ENCODE measurements at places on chromosomes 1 and 21.

DNA sequence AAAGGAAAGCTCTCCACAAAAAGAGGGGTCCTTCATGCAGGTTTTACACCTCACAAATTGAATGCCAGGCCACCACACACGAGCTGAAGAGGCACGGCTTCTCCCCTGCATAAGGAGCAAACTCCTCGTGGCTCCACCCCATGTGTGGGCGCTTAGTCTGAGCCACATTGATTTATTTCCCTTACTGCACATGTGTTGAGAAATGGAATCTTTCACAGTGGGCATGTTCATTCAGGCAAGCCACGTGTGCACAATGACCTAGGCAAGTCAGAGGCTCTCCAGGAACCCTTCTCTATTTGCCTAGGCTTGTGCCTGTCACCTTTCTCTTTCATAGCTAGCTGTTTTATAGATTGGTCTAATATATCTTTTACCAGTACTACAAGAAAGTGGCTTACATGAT, 120.5 kb downstream of the LTN1 start:
- peak; percentile 27 for DNase-seq

GRCh38 chr1:25197982-25198662, 34.2 kb downstream of the SYF2 start:
- DNase-seq: peak; percentile 49

DNA sequence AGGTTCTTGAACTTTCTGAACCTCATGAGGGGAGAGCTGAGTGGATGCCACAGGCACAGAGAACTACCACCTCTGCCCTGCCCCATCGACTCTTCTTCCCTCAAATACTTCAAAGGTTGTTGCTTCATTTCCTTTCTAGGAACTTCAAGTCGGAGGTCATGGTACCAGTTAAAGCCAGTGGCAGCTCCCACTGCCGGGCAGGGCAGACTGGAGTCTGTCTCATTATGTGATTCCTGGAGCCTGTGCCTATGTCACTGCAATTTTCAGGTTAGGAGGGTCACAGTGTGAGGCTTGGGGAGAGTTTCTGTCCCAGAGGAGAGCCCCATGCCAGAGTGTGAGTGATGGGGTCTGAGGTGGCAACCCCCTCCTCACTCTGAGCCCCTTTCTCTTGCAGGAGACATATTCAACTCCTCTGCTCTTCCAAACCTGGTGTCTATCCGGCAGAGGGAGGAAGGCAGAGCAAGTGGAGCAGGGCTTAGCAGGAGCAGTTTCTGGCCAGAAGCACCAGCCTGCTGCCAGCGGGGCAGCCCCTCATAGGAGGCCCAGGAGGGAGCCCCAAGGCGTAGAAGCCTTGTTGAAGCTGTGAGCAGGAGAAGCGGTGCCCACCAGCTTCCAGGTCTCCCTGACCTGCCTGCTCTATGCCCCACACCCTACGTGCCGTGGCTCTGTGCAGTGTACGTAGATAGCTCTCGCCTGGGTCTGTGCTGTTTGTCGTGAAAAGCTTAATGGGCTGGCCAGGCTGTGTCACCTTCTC, 29.3 kb downstream of the CAMK1G start:
- DNase-seq: no peak

GRCh38 chr1:18556364-18556763, 74.3 kb upstream of the PAX7 start:
- peak; percentile 44 for DNase-seq

GRCh38 chr1:40344597-40344996, 27.5 kb upstream of the COL9A2 start:
- peak; percentile 81 for DNase-seq

DNA sequence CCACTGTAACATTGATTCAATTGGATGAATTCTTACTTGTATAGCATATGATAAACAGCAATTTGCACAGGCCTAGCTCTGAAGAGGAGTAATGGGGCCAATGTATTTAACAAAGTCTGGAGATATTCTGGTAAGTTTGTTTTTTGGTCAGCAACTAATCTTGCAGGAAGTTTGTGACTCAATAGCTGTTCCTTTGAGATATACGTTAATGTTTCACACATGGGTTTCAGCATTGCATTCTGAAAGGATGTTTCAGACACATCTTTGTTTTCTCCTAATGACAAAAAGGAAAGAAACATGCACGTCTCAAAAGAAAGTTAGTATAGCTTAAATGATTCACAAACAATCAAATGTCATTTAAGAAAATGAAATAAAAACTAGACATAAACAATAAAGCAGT, 49.0 kb downstream of the LTN1 start:
- peak; percentile 68 for DNase-seq

DNA sequence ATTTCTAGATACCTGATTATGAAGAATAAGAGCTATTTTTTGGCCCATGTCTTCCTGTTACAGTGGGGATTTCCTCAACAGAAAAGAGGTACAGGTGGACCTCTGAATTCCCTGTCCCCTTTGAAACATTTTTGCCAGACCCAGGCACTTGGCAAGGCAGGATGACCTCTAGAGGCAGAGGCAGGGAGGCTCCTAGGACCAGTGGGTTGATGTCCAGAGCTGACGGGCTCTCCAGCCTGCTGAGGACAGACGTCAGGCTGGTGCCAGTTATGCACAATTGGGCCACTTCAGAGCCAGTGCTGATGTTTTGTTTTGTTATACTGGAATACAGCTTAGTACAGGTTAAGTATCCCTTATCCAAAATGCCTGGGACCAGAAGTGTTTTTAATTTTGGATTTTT, 18.5 kb upstream of the A3GALT2 start:
- peak; percentile 39 for DNase-seq

DNA sequence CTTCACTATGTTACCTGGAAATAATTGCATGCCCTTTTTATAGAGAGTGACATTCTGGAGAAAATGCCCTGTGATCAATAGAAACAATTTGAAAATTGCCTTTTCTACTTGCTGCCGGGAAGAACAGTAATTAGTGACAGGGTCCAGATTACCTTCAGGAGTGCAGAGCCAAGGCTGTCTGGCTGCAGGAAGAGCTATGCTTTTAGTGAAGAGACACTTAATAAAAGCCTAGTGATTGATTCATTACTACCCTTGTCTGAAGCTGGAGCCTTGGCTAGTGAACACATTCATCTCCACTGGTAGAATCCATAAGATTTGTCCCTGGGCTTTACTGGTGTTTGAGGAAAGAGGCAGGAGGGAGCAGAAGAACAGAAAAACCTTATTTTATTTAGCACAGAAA, 12.9 kb upstream of the DNASE2B start:
- no peak for DNase-seq

DNA sequence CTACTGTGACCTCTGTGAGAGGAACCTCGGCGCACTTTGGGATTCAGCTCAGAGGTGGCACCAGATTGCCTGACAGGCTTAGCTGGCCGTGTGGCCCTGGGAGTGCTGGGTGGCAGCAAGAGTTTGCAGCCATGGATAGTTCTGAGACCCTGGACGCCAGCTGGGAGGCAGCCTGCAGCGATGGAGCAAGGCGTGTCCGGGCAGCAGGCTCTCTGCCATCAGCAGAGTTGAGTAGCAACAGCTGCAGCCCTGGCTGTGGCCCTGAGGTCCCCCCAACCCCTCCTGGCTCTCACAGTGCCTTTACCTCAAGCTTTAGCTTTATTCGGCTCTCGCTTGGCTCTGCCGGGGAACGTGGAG, 67.5 kb downstream of the DISC1 start:
- no peak for DNase-seq

GRCh38 chr1:192350356-192350755, 33.6 kb downstream of the RGS21 start:
- no peak for DNase-seq

- peak; percentile 68 for DNase-seq
Measured at GRCh38 chr1:241639623-241640148, 483 bp downstream of the CHML start.

DNA sequence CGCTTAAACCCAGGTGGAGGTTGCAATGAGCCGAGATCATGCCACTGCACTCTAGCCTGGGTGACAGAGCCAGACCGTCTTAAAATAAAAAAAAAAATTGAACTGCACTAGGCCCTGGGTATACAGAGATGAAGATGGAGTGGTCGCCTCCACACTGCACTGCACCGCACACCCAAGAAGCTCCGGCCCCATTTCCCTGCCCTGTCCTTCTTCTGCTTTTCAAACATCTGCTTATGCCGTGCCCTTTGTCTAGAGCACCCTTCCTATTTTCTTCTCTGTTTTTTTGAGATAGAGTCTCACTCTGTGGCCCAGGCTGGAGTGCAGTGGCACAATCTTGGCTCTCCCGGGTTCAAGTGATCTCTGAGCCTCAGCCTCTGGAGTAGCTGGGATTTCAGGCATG, 17.4 kb downstream of the IQGAP3 start:
- no peak for DNase-seq

DNA sequence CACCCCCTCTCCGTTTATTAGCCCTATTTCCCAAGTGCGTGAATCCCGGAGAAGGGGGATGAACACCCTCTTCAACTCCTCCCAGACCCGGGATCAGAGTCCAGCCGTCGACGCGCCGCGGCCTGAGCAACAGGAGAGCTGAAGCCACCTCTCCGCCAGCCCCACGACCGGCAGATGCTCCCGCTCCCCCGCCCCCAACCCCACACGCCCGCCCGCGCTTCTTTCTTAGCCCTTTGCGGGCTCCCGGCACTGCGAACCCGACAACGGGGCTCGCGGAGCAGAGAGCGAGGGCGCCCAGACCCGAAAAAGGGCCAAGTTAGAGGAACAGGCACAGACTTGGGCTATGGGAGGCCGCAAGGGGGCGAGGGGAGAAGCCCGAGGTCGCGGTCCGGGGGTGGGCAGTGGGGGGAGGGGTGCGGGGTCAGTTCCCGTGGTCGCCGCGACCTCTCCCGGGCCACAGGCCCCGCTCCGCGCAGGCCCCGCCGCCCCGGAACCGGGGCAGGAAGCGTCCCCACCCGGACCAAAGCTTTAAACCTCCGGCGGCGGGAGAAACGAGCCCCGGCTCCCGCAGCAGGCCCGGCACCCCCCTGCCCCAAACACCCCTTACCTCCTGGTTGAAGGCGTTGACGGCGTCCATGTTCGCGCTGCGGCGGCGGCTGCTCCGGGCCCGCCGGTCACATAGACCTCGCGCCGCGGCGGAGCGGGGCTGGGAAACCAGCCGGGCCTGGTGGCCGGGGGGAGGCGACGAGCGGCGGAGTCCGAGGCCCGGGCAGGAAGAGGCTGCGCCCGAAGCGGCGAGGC, 662 bp downstream of the SCAF4 start:
- DNase-seq: peak; percentile 74

GRCh38 chr1:178500091-178500770, 3.5 kb upstream of the CLEC20A start:
- peak; percentile 18 for DNase-seq

- no peak for DNase-seq
Measured at GRCh38 chr1:179298952-179299351, 5.4 kb downstream of the SOAT1 start.

GRCh38 chr1:185402930-185403329, 85.9 kb upstream of the IVNS1ABP start:
- DNase-seq: no peak

- no peak for DNase-seq
Measured at GRCh38 chr1:59164371-59164770, 132.5 kb upstream of the FGGY start.

Data from GM23248 (cell line).